ENCODE measurements at places on chromosomes 4 and X.

- DNase-seq: peak; percentile 24
These were observed at the start of gene CDK16 for GRCh38 chrX:47218280-47218919. TSS of gene CDK16 (plus strand) at chrX:47218681. CDS start at chrX:47223558, 4,877 bp downstream.

DNA sequence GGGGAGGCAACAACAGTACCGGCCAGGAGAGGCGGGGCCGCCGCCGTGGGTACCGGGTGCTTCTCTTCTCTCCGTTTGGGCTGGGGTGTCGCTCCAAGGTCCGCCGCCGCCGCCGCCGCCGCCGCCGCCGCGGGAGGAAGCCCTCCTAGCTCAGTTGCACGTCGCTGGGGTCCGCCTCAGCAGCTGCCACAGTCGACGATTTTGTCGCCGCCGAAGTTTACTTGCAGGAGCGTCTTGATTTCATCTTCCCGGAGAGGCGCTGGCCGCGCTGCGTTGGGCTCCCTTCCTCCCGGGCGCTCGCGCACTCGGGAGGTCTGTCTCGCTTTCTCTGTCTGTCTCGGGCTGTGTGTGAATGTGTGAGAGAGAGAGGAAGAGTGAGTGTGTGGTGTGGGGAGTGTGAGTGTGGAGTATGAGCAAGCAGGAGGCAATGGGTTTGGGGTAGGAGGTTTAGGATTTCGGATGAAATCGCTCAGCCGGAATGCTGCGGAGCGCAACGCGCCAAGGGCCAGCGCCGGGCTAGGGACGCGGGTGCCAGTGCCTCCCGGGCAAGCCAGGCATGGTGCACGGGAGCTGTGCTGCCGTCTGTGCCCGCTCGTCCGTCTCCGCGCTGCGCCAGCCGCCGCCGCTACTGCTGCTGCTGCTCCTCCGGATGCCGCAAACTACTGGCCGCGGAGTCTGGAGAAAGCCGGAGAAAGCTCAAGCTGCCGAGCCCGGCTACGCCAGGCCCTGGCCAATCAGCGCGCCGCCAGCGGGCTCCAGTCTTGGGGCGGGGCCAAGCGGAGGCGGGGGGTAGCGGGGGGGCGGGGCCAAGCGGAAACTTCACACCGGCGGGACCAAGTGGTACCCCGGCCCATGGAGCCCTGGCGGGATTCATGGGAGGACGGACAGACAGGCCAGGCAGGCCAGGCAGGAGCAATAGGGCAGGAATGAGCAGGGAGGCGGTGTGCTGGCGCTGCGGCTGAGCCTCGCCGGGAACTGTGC is at the start of gene PCDH19:
Gene PCDH19, minus strand, starts transcription at position 664 of the 981 bp plus-strand sequence. CDS start 1,676 bp downstream, outside the sequence.
- DNase-seq: no peak

- no peak for DNase-seq
These were observed 88.6 kb downstream of the APBB2 start for GRCh38 chr4:41125558-41126311.

DNA sequence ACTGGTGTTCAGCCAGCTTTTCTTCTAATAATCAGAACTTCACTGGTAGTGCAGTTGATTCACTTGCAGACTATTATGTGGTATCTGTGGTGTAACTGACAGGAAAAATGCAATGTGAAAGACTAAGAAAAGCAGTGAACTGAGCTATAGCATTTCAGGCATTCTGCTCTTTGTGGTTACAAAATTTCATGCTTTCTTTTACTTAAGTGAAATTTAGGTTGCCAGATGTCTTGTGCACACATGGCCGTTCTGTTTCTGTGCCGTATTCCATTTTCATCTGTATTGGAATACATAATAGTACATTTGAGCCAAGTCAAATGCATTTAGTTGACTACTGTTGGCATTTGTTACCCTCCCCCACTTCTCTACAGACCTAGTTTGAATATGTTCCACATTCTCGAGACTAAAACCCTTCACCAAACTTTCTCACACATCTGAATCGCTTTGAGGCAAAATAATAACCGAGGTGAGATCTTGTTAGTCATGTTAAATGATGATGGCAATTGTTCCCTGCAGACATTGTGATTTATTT is 8.2 kb downstream of the RTL3 start:
- DNase-seq: peak; percentile 85

- DNase-seq: no peak
These were observed 577.4 kb upstream of the INTU start for GRCh38 chr4:127055357-127055756.

GRCh38 chr4:183986971-183987946 is 82.2 kb downstream of the STOX2 start:
- no peak for DNase-seq

DNA sequence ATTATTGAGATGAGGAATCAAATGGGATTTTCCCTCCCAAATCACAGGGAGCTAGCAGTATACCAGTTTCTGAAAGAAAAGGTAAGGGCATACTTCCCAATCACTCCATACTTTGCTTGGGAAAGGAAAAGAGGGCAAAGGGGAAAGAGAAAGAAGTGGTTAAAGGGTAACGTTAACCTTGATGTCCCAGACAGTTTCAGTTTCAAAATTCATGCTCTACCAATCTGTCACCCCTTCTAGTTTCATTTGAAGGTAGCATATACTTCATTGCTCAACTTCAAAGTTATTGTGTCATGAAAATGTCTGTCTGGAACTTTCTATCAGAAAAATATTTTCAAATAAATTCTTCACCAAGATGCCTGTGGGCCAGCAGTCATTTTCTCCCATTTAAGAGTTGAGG is 16.0 kb downstream of the TNMD start:
- no peak for DNase-seq

GRCh38 chr4:56320293-56320692 is 67.0 kb downstream of the AASDH start:
- no peak for DNase-seq

DNA sequence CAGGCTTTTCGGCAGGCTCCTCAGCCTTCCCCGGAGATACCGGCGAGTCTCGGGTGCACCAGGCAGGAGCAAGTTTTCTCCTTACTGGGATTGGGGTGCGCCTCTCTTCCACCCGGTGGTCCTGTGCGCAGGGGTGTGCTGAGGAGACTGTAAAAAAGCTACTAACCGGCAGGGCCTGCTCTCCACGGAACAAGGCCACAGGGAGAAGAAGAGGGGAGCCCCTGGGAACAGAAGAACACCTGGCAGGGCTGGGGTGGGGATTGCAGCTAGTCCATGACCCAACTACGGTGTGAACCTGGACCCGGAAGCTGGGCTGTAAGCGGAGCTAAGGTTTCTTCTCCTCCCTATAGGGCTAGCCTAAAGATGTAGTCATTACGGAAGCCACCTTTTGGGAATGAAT is 17.7 kb upstream of the ZIC3 start:
- DNase-seq: no peak

GRCh38 chr4:102114118-102114630 is 231.1 kb downstream of the SLC39A8 start:
- DNase-seq: no peak

- no peak for DNase-seq
These were observed 64.2 kb downstream of the SPINK2 start for GRCh38 chr4:56757261-56757746.

- DNase-seq: no peak
These were observed 70.1 kb downstream of the CENPC start for GRCh38 chr4:67475155-67475554.

DNA sequence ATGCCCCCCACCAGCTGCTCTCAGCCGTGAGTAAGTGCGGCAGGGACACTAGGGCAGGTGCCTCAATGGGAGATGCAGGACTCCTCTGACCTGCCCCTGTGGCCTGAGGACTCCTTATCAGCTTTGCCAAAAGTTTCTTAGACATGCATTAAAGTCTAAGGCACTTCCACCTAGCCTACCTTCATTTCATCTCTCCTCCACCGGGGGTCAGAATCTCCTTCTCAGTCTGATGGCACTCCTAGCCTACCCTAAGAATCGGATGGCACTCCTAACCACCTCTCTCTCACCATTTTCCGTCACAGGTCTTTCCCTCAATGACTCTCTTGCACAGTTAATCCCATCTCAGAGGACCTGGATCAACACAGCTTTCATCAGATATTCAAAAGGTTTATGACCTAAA is 85.9 kb downstream of the OTC start:
- DNase-seq: no peak

- no peak for DNase-seq
These were observed 176.4 kb downstream of the NLGN4X start for GRCh38 chrX:6052111-6052745.

- DNase-seq: no peak
These were observed 116.0 kb downstream of the SOWAHB start for GRCh38 chr4:76781698-76782595.

DNA sequence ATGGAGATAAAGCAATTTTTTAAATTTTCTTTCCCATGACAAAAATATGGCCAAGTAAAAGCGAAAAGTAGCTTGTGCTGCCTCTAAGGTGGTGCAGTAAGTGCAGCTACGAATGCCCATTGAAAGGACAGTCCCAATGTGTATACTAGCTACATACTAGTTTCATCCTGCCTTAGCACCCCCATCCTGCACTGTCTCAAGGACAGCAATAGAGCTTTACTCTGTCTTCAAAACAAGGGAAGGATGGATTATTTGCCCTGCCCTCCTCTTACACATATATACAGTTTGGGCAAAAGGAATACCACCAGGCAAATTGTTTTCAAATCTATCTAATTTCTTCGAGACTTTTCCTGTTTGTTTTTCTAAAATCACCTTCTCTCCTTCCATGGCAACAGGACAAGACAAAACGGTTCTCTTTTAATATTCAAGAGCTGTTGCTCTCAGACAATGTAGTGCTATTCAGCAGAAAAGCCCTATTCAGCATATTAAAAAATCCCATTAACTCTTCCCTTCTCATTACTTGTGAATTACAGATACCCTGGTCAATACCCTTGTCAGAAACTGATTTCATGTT is 75.1 kb upstream of the SLC7A11 start:
- DNase-seq: no peak

- DNase-seq: no peak
These were observed 73.3 kb downstream of the TMEM131L start for GRCh38 chr4:153539422-153539821.

- no peak for DNase-seq
These were observed 24.9 kb upstream of the HGFAC start for GRCh38 chr4:3416821-3417221.

DNA sequence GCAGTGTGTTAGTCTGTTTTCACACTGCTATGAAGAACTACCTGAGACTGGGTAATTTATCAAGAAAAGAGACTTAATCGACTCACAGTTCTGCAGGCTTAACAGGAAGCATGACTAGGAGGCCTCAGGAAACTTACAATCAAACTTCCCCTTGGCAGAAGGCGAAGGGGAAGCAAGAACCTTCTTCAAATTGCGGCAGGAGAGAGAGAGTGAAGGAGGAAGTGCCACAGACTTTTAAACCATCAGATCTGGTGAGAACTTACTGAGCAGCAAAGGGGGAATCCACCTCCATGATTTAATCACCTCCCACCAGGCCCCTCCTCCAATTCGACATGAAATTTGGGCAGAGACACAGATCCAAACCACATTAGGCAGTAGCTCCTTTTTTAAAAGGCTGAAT is 59.2 kb upstream of the LEF1 start:
- DNase-seq: no peak

- DNase-seq: no peak
These were observed 109.7 kb downstream of the AFAP1 start for GRCh38 chr4:7829652-7830580.

- no peak for DNase-seq
These were observed 58.0 kb downstream of the SMAD1 start for GRCh38 chr4:145539671-145540070.

DNA sequence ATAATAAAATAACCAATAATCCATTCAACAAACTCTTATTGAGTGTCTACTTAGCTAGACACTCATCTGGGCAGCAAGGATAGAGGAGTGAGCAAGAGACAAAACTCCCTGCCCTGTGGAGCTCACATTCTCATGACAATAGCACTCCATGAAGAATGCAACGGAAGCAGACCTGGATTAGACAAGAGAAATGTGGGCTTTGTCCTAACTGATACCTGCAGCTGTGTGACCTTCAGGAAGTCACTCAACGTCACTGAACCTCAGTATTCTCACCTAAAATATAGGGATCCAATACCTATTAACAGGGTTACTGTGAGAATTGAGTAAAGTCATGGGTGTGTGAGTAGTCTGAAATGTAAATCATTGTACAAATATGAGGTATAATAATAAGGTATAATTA is 61.2 kb downstream of the NDNF start:
- DNase-seq: no peak

DNA sequence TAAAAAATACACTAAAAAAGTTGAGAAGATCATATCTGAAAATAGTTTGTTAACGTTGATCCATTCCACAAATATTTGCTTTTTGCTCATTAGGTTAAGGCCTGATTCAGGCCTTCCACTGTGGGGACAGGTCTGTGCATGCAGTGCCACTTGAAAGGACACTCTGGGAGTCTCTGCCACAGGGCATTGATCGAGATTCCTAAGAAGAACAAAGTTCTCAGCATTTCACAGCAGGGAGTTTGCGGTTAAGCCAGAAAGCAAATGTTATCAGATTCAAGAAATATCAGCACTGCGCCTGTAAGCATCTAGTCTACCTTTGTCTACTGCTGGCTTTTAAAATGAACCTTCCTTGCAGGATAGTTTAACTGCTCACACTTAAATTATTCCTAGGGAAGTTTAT is 62.2 kb upstream of the TNIP3 start:
- peak; percentile 60 for DNase-seq

DNA sequence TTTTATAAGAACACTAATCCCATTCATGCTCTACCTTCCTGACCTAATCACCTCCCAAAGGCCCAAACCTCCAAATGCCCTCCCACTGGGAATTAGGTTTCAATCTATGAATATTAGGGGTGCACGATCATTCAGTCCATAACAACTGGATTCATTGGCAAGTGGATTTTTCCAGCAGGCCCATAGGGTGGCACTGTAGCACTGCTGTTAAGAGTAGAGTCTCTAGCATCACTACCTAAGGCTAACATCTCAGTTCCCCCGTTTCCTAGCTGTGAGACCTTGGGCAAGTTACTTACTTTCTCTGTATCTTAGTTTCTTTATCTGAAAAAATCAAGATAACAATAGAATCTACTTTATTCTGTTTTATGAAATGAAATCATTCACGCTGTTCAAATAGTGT is 315.8 kb downstream of the STIM2 start:
- DNase-seq: no peak

DNA sequence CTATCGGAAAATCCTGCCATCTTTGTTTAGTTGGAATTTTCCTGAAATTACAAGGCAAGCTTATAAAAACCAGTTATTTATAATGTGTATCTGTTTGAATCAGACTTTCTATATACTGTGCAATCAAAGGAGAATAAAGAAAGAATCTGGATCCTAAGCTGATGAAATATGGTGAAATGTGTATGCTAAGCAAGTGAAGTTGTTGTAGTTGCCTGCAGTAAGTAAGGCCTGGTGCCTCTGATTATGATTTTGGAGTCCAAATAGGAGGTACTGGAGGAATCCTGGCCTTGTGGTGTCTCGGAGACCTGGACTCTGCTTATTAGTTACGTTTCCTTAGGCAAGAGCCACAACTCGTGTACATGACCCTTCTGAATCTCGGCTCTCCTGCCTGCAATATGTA is 13.1 kb upstream of the FREM3 start:
- DNase-seq: no peak

DNA sequence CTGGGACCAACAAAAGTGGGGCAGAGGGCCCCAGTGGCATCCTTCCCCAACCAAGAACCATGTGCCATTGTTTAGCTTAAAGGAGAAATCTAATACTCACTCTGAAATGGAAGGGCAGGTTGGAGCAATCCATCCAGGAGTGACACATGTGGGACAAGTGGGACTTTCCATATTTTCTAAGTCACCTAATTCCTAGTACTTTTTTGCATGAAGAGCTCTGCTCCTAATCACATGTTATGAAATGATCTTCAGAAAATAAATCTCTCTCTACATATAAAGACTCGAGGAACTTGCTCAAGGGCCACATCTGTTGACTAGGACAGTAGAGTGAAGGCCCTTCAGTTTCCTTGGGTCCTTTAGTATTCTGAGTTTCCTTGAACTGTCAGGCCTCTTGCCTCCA is 2.5 kb downstream of the CYBB start:
- no peak for DNase-seq

GRCh38 chrX:133926809-133927208 is 58.6 kb downstream of the GPC3 start:
- no peak for DNase-seq
